DMS153 (cell line): ENCODE measurements at places on chromosomes 16 and 17.

GRCh38 chr17:35752471-35752870 lies 568 bp downstream of the GAS2L2 start:
- DNase-seq, result peak; percentile 34

DNA sequence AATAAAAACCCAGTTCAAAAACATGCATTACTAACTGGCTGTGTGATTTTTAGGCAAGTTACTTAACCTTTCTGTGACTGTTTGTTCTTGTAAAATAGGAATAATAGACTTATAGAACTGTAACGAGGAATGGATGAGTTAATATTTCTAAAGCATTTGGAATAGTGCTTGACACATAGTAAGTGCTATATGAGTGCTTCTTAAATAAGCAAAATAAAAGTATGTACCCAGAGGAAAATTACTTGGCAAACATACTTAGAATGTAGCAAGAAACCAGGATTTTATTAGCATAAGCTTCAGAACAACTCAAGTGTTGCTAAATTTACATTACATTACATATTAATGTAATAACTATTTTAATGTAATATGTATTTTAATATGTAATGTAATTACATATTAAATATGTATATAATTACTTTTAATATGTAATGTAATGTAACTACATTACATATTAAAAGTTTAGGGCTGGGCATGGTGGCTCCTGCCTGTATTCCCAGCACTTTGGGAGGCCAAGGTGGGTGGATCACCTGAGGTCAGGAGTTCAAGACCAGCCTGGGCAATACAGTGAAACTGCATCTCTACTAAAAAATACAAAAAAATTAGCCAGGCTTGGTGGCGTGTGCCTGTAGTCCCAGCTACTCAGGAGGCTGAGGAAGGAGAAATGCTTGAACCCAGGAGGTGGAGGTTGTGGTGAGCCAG lies 14.2 kb downstream of the NFAT5 start:
- no peak for DNase-seq

GRCh38 chr16:12576878-12577277 lies 226.8 kb downstream of the CPPED1 start:
- no peak for DNase-seq

DNA sequence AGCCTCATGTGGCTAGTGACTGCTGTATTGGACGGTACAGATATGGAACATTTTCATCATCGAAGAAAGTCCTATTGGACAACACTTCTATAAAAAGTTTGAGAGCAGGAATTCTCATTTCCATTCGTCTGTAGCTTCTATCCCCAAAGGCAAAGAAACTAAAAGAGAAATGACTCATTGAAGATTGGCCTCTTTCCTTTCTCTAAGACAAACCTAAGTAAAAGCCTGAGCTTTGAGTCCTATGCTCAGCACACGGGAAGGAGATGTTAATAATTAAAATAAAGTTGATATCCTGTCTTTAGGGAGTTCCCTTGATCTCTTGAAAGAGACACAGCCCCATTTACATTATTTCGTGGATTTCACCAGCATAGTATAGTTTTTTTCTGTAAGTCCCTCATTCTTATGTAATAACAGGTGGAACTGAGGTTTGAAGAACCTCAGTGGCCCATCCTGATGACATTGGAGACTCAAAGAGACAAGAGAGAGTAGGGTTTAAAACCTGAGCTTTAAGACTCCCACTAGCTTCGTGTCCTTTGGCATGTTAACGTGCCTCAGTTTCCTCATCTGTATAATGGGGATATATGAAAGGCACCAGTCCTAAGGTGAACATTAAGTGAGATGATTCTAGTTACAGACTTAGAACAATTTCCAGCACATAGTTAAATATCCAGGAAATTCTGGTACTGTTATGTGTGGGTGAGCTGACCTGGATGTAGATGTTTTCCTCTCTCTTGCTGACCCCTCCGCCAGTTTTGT lies 174.0 kb downstream of the IRX3 start:
- no peak for DNase-seq

- no peak for DNase-seq
Measured at GRCh38 chr17:72976971-72977770, 115.3 kb downstream of the SLC39A11 start.

GRCh38 chr17:68102318-68102758 lies 66.8 kb downstream of the KPNA2 start:
- no peak for DNase-seq

DNA sequence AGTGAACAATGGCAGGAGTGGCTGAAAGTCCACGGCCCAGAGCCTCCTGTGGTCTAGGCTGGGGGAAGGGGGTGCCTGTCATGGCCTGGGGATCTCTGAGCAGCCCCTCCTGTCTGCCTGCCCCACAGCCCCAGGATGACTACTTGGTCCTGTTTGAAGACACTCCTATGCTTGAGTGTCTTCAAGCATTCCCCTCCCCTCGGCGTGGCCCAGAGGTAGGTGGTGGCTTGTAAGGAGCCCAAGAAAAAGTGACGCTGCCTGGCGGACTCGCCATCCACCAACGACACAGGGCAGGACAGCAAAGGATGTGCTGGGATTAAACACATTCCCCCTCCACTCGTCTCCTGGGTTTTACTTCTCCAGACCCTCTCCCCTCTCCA lies 5.7 kb downstream of the SULT1A1 start:
- no peak for DNase-seq

DNA sequence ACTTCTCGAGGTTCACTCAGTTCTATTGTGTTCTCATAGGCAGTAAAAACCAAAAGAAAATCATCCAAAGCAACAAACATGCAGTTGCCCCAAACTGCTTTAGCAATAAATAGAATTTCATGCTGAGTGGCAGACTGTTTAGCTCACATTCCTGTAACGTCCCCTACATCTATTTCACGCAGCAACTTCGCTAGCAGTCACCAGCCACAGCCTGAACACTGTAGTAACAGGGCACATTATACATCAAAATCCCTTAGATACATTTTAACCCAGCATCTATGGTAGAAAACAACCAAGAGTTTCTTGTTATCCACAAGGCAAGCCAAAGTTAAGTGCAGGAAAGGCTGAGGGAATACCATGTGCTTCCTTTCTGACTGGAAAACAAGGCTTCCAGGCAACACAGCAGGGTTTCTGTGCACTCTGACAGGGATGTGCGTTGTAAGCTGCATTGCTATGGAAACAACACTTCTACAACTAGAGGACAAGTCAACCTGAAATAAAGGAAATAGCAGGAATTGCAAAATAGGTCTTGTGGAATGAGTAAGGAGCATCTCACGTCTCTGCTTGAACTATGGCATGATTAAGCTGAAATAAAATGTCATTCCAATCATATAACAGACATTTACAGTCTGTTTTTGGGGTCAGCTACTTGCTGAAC lies 55.4 kb downstream of the CFDP1 start:
- no peak for DNase-seq

GRCh38 chr16:48011878-48012658 lies 143.7 kb downstream of the ABCC12 start:
- DNase-seq, result no peak

- DNase-seq, result no peak
Measured at GRCh38 chr16:86365513-86366273, 144.6 kb upstream of the FOXF1 start.

DNA sequence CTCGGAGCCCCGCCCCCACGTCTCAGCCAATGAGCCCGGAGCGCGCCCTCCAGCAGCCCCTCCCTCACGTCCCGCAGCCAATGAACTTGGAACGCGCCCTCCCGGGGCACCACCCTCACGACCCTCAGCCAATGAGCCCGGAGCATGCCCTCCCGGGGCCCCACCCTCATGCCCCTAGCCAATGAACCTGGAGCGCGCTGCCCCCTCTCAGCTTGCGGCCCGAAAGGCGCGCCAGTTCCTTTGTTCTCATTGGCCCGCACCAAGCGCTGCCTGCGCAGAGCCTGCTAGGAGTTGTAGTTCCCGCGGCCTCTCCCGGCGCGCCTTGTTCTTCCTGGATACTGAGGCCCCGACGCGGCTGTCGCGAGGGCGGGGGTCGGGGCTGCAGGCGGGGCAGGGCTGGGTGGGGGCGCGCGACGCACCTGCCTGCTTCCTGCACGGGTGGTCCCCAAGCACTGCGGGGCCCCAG lies at the start of gene LRRC45:
LRRC45 (plus strand) TSS at position 325 of the 466 bp plus-strand sequence. CDS start 339 bp downstream, outside the sequence.
- DNase-seq, result peak; percentile 99

- peak; percentile 77 for DNase-seq
Measured at GRCh38 chr17:77734371-77735080, 224.0 kb upstream of the TNRC6C start.
